ENCODE measurements at places on chromosomes 4 and X.

GRCh38 chr4:159487284-159487747, 384.4 kb downstream of the RAPGEF2 start:
- peak; percentile 82 for DNase-seq

DNA sequence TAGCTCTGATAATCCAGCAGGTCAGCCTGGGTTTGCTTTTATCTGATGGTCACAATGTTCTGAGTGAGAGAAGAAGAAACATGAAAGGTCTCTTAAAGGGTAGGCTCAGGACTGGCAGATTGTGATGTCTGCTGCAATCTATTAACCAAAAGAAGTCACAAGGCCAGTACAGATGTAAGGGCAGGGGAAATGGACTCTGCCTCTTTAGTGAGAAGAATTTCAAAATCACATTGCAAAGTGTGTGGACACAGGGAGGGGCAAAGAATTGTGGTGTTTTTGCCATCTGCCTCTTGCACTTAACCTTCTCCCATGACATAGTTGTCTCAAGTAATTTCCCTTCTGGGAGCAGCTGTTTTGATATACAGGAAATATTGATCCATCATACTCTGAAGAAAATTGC, 40.9 kb downstream of the IL1RAPL1 start:
- DNase-seq = no peak

GRCh38 chr4:4387531-4388310, 819 bp downstream of the NSG1 start:
- no peak for DNase-seq

- no peak for DNase-seq
Observed at GRCh38 chr4:159240046-159240445, 137.2 kb downstream of the RAPGEF2 start.

DNA sequence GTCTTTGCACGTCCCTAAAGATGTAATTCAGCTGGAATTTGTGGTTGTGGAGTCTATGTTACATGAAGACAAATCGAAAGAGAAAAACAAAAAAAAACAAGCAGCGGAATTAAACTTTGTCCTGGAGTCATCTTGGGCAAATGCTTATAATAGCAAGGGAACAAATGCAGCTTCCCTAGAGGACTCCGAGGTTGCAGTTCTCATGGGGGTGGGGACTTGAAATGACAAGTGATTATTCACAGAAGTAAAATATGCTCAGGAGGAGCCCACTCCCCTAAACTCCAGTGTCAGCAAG, 362.4 kb downstream of the ARHGAP24 start:
- no peak for DNase-seq

- no peak for DNase-seq
Observed at GRCh38 chr4:146105464-146105863, 70.1 kb upstream of the LSM6 start.

DNA sequence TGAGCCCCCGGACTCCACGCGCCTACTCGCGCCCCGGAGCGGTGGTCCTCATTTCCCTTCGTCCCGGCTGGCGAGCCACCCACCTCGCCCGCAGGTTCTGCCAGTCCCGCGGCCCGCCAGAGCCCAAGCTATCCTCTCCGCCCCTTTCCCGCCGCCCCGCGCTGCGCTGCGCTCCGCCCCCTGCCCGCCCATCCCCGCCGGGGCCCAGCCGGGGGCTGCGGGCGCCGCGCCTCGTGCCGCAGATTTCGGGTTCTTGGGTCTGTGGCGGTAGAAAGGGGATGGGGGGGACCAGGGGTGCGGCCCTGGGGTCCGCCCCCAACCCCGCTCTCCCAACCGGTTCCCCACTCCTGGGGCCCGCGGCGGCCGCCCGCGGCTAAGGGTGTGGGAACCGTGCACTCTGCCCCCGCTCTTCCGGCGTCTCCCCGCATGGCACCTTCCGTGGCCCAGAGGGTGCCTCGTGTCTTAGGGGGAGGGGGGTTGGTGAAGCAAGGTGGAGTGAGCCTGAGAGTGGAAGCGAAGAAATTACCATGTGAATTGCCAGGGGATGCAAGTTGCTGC, 650.8 kb upstream of the DIPK2B start:
- DNase-seq = no peak

- DNase-seq = no peak
Observed at GRCh38 chr4:138448169-138448568, 206.0 kb upstream of the SLC7A11 start.

DNA sequence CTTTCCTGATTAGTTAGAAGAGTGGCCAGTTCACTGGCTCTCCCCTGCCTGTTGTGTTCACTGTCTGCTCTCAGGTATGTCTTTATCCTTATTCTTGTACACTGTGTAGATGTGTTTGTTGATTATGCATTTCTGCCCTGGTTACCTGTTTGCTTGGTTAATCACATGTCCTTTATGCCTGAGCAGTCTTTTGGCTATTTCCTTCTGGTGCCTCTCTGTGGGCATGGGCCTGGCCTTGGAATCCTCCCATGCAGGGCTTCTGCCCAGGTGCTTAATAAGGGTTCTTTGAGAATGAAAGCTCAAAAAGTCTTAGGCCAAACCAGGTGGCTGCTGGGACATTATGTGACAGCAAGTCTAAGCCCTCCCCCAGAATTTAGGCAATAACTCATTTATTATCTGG, 26.5 kb downstream of the OTUD6A start:
- DNase-seq = no peak

DNA sequence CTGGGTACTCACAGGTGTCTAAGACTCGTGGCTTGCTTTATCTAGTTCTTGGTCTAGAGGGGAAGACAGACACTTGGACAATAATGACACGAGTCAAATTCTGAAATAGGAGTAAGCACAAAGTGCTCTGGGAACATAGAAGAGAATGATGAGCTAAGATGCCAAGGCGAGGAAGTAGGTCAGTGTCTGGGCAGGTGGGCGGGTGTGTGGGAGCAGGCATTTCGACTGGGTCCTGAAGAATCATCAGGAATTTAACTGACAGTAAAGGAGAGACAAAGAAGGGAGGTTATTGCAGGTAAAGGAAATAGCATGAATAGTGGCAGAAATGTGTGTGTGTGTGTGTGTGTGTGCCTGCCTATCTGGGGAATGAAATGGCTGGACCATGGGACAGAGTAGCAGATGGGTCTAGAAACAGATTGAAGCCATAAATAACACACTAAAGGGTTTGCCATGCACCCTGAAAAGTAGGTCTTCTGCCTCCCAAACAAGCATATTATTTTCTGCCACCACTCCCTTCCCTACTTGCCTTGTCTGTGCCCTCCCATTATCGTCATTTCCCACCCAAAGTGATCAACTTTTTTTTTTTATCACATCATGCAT, 58.4 kb upstream of the SLC25A43 start:
- DNase-seq = no peak

DNA sequence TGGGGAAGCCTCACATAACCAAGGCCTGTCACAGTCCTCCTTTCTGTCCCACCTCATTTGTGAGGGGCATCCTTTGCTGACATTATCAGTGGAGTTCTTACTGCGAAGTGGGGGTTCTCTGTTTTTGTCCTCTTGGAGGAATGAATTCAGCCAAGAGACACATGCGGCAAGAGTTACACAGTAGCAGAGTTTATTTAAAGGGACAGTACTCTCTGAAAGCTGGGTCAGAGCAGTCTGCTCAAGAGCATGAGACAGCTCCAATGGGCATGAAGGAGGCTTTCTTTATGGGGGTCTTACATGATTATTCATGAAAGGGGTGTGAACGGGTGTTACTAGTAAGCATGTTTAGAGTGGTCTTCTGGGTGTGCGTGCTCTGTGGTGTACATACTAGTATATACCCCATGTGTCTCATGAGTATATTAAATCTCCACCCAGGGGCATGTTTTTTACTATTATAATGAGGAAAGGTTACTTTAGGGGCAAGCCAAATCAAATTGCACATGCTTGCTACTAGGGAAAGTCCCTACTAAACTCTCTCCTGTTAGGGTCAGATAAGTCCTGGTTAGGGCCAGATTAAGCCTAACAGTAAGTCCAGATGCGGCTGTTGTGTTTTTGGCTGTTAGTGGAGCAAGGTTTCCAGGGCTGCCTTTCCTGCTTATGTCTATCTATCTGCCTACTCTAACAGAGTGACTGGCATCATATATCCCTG, 19.8 kb upstream of the LGI2 start:
- DNase-seq = no peak

DNA sequence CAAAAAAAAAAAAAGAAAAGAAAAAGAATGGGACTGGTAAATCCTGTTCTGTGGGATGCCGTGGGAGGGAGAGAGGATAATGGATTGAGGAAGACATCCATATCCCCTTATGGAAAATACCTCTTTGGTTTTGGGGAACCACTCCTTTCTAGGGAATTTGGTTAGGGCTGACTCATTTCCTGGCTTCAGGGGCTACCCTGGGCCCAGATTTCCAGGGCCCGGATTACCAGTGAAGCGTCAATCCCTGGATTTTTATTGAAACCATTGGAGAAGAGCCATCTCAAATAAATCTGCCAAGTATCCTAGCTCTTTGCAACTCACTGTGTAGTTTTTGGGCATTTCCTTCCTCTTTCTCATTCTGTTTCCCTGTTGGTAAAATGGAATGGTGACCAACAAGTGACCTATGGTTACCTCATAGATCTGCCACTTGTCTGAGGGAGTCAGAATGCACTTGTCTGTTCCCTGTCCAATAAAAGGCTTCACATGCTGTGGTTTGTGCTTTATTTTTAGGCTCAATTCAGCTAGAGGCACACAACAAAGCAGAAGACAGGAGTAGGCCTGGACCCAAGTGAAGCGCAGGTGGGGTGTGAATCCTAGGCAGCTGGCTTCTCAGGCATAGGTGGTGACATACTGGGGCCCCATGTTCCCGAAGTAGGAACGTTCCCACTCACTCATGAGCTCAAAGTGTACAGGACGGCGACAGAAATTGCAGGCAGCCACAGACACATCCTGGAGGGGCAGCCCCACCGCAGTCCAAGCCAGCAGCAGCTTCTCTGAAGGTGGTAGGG, 8.6 kb downstream of the APEX2 start:
- peak; percentile 3 for DNase-seq

- no peak for DNase-seq
Observed at GRCh38 chr4:7710576-7711306, 228.9 kb downstream of the AFAP1 start.

GRCh38 chr4:3500111-3500510, 32.1 kb downstream of the LRPAP1 start:
- no peak for DNase-seq

GRCh38 chrX:47144626-47145394, at the start of the genes NDUFB11 and RBM10:
Gene NDUFB11, minus strand, starts transcription at chrX:47144702. Its CDS starts 23 bp downstream, at chrX:47144679.
Gene RBM10, plus strand, starts transcription at chrX:47145221. Its CDS starts 2,261 bp downstream, at chrX:47147482.
- DNase-seq = peak; percentile 96

DNA sequence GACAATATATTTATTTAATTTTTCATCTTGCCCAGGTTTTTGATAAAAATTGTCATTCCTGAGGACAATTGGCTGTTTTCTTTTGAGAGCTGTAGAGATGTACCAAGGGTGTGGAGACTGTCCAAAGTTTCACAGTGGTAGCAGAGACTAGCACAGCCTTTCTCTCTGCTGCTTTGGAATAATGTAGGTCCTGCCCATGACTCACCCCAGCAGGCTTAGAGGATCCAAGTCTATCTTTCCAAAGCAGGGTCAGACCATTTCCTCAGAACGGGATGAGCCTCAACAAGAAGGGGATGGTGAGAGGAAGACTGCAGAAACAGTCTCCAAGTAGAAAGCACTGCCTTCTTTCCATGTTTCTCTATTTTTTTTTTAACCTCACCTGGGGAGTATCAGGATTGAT, 131.5 kb upstream of the RPL34 start:
- DNase-seq = no peak

DNA sequence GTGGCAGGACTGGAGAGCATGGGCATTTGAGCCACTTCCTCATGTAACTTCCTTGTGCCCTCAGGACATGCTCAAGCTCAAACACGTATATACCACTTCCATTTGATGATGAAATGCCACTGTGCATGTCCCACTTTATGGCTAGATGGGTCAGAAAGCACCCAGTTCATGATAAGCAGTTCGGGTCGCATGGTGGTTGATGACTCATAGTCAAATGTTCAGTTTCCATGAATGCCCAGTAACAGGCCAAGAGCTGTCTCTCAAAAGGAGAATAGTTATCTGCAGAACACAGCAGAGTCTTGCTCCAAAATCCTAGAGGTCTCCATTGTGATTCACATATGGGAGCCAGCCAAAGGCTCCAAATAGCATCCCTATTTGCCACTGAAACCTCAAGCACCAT, 48.9 kb upstream of the SPIN3 start:
- DNase-seq = no peak

DNA sequence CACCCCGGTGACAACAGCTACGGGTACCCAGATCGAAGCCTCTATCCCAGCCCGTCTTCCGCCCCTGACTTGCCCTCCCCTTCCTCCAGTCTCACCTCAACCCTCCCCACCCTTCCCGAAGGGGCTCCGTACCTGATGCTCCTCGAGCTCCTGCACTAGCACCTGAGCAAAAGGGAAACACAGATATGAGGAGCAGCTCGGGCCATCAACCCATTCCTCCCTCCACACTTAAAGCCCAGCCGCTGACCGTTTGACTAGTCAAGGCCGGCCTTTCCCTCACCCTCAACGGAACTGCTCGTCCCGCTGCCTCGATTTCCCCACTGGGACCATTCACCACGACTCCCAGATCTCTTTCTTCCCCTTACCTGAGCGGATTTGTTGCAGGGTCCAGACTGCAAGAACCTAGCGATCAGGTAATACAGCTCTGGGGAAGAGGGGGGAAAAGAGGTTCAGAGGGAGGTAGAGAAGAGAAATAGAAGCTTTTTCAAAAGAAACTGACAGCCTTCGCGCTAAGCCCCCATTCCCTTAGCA, 731 bp downstream of the BRWD3 start:
- DNase-seq = peak; percentile 7

DNA sequence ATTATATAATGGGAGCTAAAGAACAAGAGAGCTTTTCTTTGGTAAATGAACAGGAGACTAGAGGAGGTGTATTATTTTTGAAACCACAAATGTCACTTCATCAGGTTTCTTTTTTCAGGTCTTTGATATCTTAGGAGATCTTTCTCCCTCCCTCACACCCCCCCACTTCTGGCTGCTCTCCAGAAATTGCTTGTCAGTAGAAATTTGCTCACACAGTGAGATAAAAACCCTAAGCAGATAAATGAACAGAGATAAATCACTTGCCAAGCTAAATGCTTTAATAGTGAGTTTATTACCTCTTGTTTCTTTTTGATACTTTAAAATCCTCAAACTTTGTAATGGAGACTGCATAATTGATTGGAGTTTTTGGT, 421.2 kb upstream of the TENM3 start:
- DNase-seq = peak; percentile 36

- no peak for DNase-seq
Observed at GRCh38 chrX:68411729-68412128, 21.6 kb downstream of the OPHN1 start.

- no peak for DNase-seq
Observed at GRCh38 chr4:98687876-98688275, 29.5 kb upstream of the TSPAN5 start.

DNA sequence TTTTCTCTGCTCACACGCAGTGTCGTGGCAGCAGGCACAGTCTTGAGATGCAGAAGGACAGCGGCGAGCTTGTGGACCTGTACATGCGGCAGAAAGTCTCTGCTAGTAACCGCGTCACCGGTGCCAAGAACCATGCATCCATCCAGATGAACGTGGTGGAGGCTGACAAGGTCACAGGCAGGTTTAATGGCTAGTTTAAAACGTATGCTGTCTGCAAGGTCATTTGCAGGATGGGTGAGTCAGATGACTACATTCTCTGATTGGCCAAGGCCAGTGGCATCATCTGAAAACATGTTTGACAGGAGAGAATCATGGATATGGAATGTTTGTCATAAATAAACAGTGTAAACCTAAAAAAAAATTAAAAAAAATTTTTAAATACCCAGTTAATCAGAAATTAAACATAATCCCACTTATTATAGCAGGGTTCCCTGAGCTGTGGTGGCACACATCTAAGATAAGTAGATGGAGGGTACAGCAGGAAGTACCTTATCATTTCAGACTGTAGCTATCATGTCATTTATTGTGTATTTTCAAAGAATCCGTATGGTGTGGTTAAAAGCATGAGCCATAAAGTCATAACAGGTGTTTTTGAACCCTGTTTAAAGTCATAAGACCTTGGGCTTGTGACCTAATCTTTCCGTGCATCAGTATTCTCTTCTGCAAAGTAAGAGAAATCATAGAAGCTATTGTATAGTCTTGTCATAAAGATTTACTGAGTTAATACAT, 7.5 kb upstream of the BMP2K start:
- no peak for DNase-seq
